Progenitor cell of endocrine pancreas (in vitro differentiated cells): ENCODE measurements at places on chromosomes 2 and 18.

GRCh38 chr2:27322766-27323595 lies at the start of gene MPV17:
Gene MPV17 (minus strand): TSS chr2:27323097. CDS start chr2:27322517, 580 bp downstream.
- peak; percentile 80 for DNase-seq

DNA sequence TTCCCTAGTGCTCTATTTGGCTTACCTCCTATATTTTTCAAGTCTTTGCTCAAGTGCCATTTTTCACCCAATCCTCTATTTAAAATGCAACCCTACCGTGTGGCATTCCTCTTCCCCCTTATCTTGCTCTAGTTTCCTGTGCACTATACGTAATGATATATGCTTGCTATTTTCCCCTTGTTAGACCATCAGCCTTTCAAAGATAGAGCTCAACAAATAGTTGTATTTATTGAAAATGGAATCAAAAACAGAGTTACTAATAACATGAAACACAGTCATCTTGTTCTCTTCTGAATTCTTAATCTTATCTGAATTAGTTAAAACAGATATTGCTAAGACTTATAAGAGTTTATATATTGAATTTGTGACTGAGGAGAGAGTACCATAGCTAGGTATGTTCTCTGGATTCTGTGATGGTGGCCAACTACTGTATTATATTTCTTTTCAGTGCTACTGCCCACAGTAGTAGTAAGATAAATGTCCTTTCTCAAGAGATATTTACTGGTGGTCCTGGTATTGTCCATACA lies 55.3 kb downstream of the CAB39 start:
- no peak for DNase-seq

DNA sequence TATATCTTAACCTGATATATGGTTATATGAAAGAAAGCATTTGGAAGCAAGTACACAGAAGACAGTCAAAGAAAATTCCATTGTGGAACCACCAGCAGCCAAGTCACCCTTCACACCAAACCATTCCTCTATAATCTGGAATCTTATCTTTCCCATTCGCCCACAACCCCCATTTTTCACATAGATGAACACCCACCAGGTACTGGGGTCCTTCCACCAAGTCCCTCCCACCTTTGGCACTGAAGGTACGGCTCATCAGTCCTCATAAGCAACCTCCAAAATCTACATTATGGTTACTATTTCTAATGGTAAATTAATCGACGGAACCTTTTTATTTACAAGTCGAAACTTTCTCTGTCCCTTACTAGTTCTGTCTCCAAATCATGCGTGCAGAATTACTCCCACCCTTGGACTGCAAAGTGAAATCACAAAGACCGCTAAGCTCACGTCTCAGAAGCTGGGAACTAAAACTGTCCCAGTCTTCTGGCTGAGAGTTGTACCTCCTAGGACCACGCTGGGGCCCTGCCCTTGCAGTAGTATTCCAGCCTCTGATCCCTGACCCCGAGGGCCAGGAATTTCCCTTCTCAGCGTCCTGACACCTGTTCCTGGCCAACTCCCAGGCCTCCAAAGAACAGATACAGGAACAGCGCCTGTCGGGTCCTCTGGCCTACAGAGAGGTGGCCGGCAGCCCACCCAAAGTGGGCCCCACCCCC lies 702 bp downstream of the OLA1 start:
- no peak for DNase-seq

- DNase-seq: no peak
Observed at GRCh38 chr2:52356556-52356955, 1324.6 kb upstream of the NRXN1 start.

DNA sequence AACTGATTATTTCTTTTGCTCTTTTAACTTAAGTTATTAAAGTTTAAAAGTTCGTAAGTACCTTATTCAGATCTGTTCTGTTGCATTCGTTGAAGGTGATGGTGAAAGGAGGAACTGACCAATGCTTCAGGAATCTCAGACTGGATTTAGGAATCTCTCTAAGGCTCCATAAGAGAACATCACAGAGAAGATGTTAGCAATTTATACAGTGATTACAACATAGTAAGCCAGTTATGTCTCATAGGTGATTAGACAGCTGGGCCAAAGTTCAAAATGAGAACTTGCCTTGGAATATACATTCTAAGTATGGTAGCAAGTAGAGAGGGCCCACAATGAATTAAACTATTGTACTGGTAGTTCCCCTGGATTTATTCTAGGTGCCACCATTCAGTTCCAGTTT lies 3.2 kb downstream of the MARS2 start:
- no peak for DNase-seq

GRCh38 chr18:52288403-52289004 lies 51.5 kb upstream of the DCC start:
- peak; percentile 16 for DNase-seq

- DNase-seq: no peak
Observed at GRCh38 chr2:241690202-241690717, 3.6 kb upstream of the DTYMK start.

DNA sequence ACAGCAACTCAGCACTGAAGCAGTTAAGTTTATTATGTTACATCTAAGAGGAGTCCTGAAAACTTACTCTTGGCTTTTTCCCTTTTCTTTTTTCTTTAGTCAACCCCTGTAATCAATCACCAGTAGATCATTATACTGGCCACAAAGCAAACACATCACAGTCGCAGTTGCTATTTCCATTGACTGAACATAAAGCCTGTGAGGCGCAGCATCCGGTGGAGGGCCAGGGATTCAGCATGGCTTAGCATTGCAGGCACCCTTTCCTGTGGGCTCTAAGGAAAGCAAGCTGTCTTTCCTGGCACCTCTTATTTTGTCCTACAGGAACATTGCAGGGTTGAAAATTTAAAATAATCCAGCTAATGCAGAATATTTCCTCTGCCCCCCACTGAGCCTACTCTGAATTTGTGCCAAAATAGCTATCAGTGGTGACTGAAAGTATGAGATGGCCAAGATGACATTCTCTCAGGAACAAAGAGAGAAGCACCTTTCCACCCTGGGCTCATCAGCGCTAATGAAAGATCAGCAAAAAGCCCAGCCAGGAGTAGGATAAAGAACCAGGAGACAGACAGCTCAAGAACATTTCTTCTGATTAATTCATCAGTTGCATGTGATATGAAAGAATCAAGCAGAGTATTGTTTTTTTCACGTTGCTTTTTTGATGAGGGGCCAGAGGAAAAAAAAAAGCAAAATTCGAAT lies 85.3 kb upstream of the SULT1C3 start:
- no peak for DNase-seq

DNA sequence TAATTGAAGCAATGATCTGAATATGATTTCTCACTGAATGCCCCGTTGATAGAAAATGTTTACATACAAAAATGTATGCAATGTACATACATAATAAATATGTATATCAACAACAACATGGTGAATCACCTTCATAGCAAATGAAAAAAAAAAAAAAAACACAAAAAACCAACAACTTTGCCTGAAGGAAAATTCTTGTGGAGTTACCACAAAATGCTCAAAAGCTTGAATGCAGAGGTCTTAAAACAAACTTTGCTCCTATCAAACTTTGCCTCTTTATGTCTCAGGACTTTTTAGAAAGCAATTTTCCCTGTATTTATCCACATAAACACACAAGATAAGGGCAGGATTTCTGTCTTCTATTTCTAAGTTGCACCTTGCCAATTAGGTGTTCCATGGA lies 92.9 kb upstream of the SIX2 start:
- no peak for DNase-seq

DNA sequence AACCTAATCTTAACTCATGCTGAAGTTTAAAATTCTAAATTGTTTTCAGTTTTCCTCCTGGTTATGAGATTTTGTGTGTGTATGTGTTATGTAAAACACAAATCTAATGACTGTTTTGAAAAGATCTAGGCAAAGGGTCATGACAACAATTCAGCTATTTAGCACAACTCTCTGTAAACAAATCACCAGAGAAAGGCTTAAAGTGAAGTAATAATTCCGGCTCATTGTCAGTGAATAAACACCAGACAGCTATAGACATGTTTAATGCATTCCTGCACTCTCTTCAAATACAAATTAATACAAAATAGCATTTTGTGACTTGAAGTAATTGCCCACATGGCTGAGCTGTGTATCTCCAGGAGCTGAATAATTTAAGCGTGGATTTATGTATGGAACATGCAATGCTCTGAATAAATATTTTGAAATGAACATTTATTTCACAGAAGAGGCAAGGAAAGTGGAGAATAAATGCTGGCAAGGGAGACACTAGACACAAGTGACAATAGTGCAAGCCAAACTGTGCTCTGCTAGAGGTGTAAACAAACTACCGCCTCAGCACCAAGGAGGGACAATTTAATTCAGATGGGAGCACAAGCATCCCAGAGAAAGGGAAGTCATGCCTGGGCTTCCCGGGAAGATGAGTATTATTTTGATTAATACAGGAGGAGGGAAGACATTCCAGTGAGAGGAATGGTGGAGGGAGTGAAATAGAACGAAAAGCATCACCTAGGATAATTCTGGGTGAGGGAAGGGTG lies 133.6 kb upstream of the XPO1 start:
- no peak for DNase-seq
